Iris pigment epithelial cell (primary cell): ENCODE measurements at places on chromosomes 5 and 9.

GRCh38 chr5:154395407-154396106 lies 50.2 kb upstream of the SAP30L start:
- DNase-seq, result peak; percentile 58

DNA sequence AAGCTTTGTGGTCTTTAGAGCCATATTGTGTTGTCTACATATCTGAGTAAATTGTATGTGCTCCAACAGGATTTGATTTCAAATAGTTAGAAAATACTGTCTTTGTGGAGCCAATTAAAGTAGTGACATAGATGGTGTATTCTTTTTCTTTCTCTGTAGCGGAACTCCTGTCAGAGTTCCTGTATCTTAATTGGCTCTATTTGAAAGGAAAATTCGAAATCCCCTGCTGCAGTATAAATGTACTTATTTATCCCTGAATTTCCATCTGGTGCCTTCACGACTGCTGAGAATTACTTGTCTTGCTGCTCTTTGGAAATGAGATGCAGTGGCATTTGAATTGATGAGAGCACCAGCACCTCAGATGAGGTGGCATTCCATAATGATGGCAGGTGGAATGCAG lies 546.7 kb upstream of the SGCD start:
- no peak for DNase-seq

GRCh38 chr9:14136047-14136635 lies 177.8 kb downstream of the NFIB start:
- no peak for DNase-seq

DNA sequence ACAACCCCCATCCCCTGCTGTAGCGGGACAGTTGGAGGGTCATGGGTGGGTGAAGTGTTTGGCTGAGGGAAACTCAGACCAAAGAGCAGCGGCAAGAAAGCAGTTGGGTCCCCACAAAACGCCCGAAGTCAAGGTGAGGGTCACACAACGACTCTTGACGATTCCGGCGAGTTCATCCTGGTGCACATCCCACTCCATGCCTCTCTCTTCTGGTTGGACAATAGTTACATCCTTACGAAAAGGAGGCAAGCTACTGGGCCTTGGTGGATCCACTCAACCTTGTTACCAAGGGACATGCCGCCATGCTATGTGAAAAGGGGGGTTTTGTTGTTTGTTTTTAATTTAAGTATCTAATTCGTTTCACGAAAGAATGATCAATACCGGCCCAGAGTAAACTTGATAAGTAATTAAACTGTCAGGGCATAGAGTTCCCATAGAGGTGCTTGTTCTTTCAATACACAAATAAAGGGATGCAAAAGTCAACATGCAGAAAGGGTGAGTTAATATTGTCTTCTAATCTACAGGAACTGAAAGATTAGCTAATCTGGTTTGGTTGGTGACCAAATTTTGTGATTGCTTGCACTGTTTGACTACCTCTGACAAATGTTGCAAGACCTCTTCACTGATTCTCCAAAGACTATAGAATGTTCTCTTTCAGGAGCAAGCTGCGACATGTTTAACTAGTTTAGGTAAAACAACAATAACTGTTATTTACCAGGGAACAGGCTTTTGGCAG lies 732 bp upstream of the SMIM15 start:
- peak; percentile 36 for DNase-seq

DNA sequence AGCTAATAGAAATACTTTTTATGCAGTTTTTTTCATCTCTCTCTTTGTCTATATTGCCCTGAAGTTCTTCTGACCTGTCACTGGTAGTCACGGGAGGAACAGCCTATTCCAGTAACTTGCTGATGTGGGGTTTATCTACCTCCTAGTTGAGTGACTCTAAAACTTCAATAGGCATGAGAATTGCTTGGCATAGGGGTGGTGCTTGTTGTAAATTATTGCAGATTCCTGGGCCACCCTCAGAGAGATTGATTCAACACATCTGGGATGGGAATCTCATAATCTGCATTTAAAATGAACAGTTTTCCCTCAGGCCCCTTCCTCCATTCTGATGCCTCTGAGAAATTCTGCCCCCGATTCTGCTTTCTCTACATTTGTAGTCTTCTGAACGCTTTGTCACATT lies 184.4 kb downstream of the ARHGEF28 start:
- DNase-seq, result no peak

GRCh38 chr5:98308231-98308630 lies 465.2 kb upstream of the RGMB start:
- DNase-seq, result peak; percentile 26

DNA sequence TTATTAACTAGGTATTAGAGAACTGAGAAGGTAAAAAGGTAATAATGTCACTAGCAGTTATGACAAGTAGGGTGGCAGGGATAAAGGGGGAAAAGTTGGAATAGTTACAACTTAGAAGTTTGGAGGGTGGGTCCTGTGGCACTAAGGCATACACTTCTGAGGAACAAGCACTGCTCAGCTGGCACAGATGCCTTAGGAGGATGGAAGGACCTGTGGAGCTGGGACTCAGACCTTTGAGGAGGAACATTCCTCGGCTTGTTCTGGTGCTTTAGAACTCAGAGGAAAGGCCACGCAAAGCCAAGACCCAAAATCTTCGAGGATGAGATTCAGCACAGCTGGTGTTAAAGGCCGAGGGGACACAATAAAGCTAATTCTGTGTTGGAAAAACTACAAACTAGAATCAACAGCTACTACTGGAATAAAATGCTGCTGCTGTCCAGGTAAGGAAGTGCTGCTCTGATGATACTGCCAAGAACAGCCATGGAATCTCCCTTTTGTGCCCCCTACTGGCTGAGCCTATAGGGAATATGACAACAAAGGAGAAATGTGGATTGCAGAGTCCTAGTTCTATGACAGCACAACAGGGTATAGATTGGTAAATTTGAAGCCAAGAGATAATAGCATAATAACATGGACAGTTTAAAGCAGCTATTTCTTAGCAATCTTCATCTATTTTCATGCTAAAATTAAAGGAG lies 126.7 kb downstream of the SLC25A46 start:
- DNase-seq, result peak; percentile 55

DNA sequence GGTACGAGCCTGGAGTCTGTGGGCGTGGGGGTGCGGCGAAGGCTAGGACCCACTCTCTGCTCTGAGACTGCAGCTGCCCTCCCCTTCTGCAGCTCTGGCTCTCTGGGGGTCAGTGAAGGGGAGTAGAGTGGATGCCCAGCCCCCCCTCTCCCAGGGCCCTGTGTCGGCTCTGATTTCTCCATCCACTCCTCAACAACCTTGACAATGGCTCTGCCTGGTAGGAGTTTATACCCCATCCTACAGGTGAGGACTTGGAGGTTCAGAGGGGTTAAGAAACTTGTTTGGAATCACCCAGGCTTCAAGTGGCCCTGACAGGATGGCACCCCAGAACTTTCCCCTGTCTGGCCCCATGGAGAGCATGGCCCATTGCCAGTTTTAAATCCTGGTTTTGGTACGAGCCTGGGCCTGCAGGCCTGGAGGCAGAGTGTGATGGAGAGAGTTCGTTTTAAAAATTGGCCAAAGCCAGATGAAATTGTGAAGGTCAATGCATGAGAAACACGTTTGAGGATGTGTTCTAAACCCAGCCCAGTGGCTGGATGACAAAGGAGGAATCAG lies 22.3 kb downstream of the NCS1 start:
- no peak for DNase-seq
